NCI-H69 (cell line): ENCODE measurements at places on chromosomes 2 and 18.

DNA sequence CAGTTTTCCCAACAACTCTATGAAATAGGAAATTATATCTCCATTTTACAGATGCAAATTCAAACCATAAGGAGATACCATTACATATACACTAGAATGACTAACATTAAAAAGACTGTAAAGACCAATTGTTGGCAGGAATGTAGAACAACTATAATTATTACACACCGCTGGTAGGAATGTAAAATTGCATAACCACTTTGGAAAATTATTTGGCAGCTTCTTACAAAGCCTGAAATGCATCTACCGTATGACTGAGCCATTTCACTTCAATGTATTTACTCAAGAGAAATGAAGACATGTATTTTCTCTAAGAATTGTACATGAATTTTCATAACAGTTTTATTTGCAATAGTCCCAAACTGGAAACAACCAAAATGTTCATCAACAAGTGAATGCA lies 189.1 kb upstream of the BCL2L11 start:
- DNase-seq, result no peak

DNA sequence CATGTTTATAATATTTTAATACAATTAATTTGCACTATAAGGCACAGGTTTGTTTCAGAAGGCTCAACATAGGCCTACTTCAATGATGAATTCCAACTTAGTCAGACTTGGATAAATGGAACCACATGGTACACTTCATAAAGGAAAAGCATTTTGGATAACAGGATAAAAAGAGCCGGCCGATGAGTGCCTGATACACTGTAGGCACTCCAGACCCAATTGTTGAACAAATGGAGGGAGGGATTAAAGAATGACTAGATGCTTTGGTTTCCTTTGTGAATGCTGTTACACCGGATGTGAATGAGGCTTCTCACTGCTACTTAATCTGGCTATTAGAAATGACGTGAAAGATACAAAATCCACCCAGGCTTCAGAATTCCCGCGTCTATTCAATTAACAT lies 104.1 kb upstream of the KCTD1 start:
- no peak for DNase-seq

GRCh38 chr18:35122586-35123224 lies 81.5 kb downstream of the MAPRE2 start:
- peak; percentile 95 for DNase-seq

- DNase-seq, result no peak
Measured at GRCh38 chr2:44083054-44083453, 85.6 kb upstream of the PPM1B start.

DNA sequence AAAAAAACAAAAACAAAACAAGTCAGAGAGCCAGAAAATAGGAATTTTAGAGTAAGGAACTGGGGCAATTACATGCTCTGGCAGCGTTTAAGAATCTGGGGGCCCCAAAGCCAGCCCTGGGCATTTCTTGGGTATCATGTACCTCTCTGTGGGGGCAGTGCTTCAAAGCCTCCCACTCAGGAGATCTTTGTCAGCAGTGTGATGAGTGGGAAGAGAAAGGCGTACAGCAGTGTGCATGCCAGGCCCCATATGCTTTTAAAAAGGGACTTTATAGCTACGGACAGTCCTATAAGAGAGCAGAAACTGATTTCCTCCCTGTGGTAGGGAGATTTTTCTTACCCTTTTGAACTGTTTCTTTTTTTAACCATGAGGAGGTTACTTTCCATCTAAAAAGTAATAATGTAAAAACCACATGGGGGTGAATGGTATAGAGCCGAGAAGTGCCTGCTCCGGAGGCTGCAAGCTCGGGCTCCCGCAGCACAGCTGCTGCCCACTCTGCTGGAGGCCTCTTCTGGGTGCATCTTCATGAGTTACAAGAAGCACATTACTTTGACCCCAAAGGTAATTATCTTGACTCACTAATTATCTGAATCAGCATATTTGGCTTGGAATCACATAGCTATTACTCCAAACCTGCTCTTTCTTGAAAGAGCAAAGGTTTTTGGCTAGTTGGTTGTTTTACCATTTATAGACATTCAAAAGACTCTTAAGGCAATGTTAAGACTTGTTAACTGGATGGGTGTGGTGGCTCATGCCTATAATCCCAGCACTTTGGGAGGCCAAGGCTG lies 46.4 kb downstream of the PROC start:
- peak; percentile 9 for DNase-seq

- DNase-seq, result peak; percentile 81
Measured at GRCh38 chr2:202831242-202832220, 40.0 kb downstream of the ICA1L start.

GRCh38 chr2:96296925-96297324 lies 8.4 kb downstream of the SNRNP200 start:
- no peak for DNase-seq

DNA sequence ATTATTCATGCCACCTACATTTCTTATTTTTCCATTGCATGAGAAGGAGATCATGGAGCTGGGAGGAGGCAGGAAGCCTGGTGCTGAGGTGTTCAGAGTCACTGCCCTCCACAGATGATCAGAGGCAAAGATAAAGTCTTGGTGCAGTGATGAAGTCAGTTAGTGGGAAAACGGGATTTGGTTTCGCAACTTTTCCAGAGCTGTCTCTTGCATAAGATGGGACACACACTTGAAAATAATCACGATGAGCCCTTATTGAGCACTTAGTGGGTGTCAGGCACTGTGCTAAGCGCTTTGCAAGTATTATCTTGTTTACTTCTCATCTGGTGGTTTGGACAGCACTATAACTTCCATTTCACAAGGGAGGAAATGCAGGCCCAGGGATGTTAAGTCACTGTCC lies 222.1 kb upstream of the SMAD2 start:
- DNase-seq, result no peak

- DNase-seq, result no peak
Measured at GRCh38 chr18:22681908-22682307, 251.2 kb upstream of the RBBP8 start.

GRCh38 chr18:48680339-48681250 lies 141.8 kb downstream of the CTIF start:
- DNase-seq, result no peak

GRCh38 chr2:1645761-1646476 lies 98.4 kb downstream of the PXDN start:
- no peak for DNase-seq

DNA sequence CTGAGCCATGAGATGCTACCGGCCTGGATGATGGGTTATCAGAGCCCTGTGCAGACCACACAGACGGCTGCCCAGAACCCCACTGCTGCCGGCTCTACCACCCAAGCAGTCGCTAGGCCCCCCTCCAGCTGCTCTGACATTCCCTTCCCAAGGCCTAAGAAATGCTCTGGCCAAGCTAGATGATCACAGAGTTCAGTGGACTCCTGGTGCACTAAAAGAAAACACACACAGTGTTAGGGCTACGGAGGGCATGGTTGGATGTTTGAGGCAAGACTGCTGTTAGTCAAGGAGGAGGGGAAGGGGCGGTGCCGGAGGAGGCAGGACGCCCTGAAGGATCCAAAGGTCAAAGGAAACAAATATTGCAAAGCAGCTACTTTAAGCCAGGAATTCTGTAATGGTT lies 174.5 kb downstream of the MYCN start:
- no peak for DNase-seq

DNA sequence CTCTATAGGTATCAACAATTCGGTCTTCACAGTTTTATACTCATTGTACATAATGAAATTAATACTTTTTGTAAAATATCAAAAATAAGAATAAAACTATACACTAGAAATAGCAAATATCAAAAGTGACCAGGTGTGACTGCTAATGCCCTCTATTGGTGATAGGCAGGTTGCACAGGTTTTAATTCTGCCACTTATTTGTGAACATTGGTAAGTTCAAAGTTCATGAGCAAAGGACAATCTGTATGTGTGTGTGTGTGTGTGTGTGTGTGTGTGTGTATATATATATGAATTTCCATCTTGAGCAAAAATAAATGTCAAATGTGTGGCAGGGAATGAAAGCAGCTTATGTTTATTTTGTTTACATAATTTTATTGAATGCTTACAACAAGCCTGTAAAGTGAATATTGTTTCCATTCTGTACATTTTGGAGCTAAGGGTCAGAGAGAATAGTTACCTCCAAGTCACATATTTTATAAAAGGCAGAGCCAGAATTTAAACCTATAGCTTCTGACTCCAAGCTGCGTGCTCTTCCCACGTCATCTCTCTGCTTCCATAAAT lies 537.4 kb downstream of the CPS1 start:
- peak; percentile 26 for DNase-seq

GRCh38 chr2:24632172-24632571 lies 141.1 kb downstream of the NCOA1 start:
- no peak for DNase-seq

DNA sequence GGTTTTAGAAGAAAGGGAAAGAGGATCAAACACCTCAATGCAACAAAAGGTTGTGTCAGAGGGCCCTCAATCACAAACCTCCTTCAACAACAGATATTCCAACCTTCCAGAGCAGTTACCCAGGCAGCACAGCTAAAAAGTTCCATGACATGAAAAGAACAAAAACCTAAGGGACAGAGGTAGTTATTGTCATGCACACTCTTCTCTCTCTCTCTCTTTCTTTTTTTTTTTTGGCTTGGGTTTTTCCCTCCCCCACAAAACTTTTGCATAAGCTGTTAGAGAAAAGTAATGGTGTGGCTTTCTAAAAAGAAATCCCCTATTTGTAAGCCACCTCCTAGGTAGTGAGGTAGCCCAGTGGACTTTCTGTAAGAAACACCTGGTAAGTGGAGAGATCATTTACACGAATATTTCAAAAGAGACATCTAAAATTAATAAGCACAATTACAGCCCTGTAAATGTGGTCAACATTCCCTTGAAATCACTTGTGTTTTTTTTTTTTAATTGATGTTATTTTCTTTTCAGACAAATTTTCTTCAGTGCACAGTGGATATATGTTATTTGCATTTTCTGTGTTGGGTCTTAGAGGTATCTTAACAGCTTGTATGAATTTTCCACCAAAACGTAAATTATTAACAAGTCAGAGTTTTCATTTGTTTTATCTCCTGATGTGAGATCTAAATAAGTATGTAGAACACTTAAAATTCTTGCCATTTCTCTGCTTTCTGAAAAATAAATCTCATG lies 48.4 kb downstream of the ZEB2 start:
- DNase-seq, result no peak

DNA sequence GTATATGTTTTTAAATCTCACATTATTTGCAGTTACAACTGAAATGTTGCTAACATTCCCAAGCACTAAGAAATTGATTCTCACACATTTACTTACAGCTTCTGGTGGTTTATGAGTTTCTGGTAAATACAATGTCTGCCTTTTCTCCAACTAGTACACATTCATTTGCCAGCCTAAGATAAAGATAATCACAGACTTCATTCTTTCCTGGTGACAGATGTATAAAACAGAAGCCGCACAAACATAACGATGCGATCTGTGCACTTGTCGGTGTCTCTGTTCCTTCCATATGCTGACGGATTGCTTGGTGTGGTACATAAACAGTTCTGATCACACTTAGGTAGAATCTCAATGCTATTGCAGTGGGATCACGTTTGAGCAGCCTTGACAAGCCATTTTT lies 100.4 kb upstream of the DDX18 start:
- no peak for DNase-seq

DNA sequence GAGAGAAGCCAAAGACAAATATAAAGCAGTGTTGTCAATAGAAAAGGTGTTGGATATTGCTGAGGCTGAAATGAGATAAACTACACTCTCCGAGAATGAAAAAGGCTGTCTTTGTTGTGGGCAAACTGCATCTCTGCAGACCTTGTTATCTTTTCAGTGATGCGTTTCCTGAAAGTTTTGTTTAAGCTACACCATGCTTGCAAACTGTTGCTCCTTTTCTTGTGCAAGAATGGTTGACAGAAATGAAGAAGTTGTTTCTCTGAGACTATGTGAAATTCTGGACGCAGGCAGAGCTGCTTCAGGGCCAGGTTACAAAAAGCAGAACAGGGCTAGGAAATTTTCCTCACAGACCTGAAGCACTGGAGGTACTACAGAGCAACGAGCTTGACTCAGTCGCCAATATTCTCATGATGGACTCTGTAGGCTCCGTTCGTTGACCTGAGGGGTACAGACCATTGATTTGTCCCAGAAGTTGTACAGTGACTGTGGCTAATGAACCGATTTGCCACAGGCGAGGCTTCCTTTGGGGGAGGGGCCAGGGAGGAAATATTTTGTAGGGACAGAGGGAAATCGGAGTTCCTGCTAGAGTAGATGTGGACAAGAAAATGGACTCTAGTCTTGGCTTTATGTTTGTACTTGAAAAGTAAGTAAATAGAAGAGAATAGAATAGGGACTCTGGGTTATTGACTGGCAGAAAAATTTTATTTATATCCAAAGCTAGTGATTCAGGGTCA lies 3.5 kb upstream of the ATL2 start:
- DNase-seq, result no peak

- DNase-seq, result no peak
Measured at GRCh38 chr2:57862153-57862552, 184.5 kb upstream of the VRK2 start.

DNA sequence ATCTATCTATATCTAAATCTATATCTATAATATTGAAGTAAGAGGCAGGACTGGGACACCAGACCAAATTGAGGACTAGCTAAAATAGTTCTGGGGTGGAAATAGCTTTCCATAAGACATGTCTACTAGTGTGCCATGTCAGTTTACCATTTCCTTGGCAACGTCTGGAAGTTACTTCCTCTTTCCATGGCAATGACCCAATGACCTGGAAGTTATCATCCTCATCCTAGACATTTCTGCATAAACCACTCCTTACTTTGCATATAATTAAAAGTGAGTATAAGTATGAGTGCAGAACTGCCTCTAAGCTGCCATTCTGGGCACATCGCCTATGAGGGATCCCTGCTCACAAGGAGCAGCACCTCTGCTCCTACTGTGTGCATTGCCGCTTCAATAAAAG lies 734.0 kb upstream of the GCFC2 start:
- DNase-seq, result no peak

DNA sequence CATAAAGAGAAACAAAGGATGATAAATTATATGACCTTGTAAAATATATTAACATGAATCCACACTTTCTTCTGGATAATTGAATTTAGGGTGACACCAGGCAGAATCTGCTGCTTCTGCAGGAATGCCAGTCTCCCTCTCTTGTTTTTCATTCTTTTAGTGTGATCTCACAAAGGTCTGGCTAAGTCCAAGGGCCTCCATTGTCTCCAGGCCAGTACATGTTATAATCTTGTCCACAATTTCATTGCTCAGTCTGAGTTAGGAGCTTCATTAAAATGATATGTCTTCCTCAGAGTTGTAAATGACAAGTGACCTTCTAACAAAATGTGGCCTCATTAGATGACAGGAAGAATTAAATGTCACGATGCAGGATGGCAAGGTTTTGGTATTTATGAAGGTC lies 110.2 kb downstream of the APOB start:
- no peak for DNase-seq
